ENCODE measurements at places on chromosomes 4 and X.

- no peak for DNase-seq
Observed at GRCh38 chr4:159483782-159484741, 381.2 kb downstream of the RAPGEF2 start.

- no peak for DNase-seq
Observed at GRCh38 chr4:100795581-100795980, 277.8 kb upstream of the EMCN start.

GRCh38 chr4:173478201-173478912 is 51.7 kb downstream of the HAND2 start:
- DNase-seq, result peak; percentile 67

DNA sequence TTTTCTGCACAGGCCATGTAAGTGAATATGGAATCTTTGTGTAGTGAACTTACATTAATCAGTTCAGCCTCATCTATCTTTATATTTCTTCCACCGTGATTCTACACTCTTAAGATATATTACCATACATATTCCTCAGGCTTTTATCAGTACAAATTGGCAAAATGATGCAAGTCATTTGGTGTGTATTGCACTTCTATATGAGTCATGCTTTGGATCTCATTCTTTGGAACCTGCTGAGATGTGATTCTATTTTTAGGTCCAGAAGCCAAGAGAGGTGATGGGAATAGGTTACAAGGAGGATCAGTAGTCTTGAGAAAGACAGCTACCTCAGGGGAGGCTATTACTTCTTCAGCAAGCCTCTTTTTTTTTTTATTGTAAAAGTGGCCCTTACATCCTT is 204.4 kb downstream of the ZNF330 start:
- DNase-seq, result peak; percentile 75

- DNase-seq, result no peak
Observed at GRCh38 chrX:54560411-54560810, 30.4 kb downstream of the GNL3L start.

GRCh38 chr4:172721659-172722058 is 447.0 kb upstream of the GALNT7 start:
- no peak for DNase-seq

GRCh38 chr4:144410230-144410783 is 235.6 kb upstream of the HHIP start:
- no peak for DNase-seq

DNA sequence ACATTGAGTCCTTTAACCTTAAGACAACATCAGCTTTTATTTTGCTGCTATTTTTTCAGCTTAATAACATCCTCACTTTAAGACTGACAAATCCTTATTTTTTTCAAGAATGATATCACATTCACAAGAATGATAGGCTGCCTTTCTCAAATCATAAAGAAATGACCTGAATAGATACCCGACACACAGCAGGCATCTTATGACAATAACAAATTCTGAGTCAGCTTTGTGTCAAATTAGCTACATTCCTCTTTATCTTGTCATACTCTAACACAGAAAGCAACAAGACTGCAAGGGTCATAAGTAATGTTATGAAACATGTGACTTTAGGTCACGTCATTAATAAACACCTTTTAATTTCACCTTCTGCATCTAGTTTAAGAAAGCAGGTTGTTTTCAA is 2387.6 kb downstream of the PCDH7 start:
- peak; percentile 16 for DNase-seq

GRCh38 chr4:163976588-163976987 is 482.1 kb downstream of the TMA16 start:
- no peak for DNase-seq

DNA sequence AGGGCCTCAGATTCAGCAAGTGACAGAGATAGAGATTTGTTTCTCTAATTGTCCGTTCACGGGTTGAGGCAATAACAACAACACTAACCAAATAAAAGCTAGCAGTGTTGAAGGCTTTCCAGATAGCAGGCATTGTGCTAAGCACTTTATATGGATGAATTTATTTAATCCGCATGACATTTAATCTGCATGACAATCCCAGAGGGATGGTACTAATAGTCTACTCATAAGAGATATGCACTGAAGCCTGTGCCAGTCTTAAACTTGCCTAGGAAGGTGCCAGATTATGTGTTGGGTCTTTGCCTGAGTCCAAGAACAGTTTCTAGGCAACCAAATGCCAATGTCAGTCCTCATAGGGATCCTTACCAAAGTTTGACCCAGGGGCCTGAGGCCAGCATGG is 37.7 kb upstream of the FAT1 start:
- DNase-seq, result no peak

- DNase-seq, result no peak
Observed at GRCh38 chrX:8305350-8305749, 134.3 kb upstream of the VCX2 start.

DNA sequence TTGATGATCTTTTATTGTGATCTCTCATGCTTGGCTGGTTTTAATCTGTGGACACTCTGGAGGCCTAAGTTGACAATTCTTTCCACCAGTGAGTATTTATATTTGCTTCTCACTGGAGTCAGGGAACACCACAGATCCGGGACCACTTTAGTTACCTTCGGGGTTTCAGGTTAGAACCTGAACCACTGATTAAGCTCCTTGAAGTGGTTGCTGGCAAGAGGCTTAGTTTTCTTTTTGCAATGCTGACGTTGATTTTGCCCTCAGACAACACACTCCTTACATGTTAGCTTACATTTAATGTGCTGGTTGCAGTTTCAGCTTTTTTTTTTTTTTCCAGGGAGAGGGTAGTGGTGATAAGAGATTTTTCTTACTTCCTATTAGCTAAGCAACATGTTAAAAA is 10.5 kb upstream of the ZNF330 start:
- no peak for DNase-seq
